ENCODE measurements at places on chromosomes 2 and 18. TPM values are rescaled to one million over a fixed set of nuclear protein-coding genes. Genes with fewer than 3 reads are reported as not detected.

PAX3 gene
- not detected for total RNA-seq

FSHR gene
- total RNA-seq, result not detected

B3GNT7 gene
- 0.22 TPM for total RNA-seq

SERTAD2 gene
- 31.1 TPM for total RNA-seq

KIF3C gene
- 10.3 TPM for total RNA-seq

CTAGE1 gene
- total RNA-seq, result not detected

TPO gene
- 0.44 TPM for total RNA-seq

LRRTM1 gene
- not detected for total RNA-seq

PLA2R1 gene
- total RNA-seq, result not detected

PRKAG3 gene
- total RNA-seq, result not detected

AUP1 gene
- 153 TPM for total RNA-seq

TMEM185B gene
- total RNA-seq, result 19.8 TPM

LHCGR gene
- not detected for total RNA-seq

OTOF gene
- 0.50 TPM for total RNA-seq

NEU2 gene
- not detected for total RNA-seq

CHRNG gene
- total RNA-seq, result not detected

TMEM200C gene
- total RNA-seq, result not detected

LDLRAD4 gene
- 112 TPM for total RNA-seq

CPLX4 gene
- not detected for total RNA-seq

FOXD4L1 gene
- not detected for total RNA-seq

EVA1A gene
- total RNA-seq, result not detected

MYL1 gene
- total RNA-seq, result not detected

INO80D gene
- total RNA-seq, result 53.0 TPM

IL1RN gene
- 0.68 TPM for total RNA-seq

IL1R2 gene
- 1.1 TPM for total RNA-seq

CD8B gene
- not detected for total RNA-seq

ZNF892 gene
- 2.4 TPM for total RNA-seq

TEX44 gene
- total RNA-seq, result not detected

CTNNA2 gene
- total RNA-seq, result not detected

FEV gene
- not detected for total RNA-seq

IGFBP2 gene
- total RNA-seq, result not detected

CD226 gene
- 128 TPM for total RNA-seq

SPATA3 gene
- total RNA-seq, result not detected

ALPG gene
- total RNA-seq, result not detected

REG1A gene
- not detected for total RNA-seq

SGPP2 gene
- total RNA-seq, result 4.5 TPM

SPR gene
- 0.60 TPM for total RNA-seq

MC4R gene
- not detected for total RNA-seq

ID2 gene
- total RNA-seq, result 103 TPM

CD207 gene
- total RNA-seq, result not detected

TSPYL6 gene
- not detected for total RNA-seq

GCG gene
- not detected for total RNA-seq

CNDP1 gene
- total RNA-seq, result 0.23 TPM

WDFY1 gene
- total RNA-seq, result 36.9 TPM

CD28 gene
- 177 TPM for total RNA-seq

RGPD4 gene
- total RNA-seq, result not detected

TRIM43B gene
- total RNA-seq, result not detected

UPP2 gene
- not detected for total RNA-seq
